NCI-H446 treated with DMSO at 0.1 percent for 48 hours (cell line): ENCODE measurements at places on chromosomes 7 and 10.

- no peak for DNase-seq
These were observed 24.8 kb downstream of the FAM53B start for GRCh38 chr10:124719213-124719851.

- DNase-seq = no peak
These were observed 86.7 kb downstream of the MICU1 start for GRCh38 chr10:72539137-72539536.

DNA sequence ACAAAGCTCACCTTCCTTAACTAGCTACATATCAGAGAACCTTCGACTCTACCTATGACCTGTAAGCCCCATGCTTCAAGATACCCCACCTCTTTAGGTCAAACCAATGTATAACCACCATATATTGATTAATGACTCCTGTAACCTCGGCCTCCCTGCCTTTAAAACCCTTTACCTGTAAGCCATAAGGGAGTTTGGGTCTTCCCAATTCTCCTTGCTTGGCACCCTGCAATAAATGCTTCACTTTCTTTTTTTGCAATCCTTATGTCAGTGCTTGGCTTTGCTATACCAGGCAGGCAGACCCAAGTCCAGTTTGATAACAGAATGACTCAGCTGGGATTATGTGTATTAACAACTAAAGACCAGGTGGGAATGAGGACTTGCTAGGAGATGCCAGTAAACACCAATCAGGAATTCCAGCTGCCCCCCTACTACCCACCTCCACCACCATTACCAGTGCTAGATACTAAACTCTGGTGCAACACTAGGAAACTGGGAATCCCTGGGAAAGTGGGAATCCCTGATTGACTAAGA is 22.0 kb upstream of the SLC35G1 start:
- no peak for DNase-seq

GRCh38 chr10:132813001-132813401 is 27.1 kb upstream of the NKX6-2 start:
- no peak for DNase-seq

DNA sequence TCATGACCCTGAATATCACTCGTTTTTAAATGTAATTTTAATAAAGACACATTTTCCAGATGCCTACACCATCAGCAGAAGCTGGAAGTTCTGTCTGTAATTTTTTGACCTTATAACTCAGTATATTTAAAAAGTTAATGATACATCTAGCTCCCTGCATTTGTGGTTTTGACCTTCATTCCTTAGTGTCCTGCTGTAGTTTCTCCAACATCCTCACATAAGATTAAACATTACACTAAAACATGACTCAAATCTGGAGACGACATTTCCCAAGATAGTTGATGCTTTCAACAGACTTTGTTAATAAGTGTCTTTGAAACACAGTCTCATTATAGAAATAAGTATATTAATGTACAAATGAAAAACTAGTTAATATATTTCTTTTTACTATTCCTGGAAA is 363.1 kb downstream of the POM121L12 start:
- no peak for DNase-seq

DNA sequence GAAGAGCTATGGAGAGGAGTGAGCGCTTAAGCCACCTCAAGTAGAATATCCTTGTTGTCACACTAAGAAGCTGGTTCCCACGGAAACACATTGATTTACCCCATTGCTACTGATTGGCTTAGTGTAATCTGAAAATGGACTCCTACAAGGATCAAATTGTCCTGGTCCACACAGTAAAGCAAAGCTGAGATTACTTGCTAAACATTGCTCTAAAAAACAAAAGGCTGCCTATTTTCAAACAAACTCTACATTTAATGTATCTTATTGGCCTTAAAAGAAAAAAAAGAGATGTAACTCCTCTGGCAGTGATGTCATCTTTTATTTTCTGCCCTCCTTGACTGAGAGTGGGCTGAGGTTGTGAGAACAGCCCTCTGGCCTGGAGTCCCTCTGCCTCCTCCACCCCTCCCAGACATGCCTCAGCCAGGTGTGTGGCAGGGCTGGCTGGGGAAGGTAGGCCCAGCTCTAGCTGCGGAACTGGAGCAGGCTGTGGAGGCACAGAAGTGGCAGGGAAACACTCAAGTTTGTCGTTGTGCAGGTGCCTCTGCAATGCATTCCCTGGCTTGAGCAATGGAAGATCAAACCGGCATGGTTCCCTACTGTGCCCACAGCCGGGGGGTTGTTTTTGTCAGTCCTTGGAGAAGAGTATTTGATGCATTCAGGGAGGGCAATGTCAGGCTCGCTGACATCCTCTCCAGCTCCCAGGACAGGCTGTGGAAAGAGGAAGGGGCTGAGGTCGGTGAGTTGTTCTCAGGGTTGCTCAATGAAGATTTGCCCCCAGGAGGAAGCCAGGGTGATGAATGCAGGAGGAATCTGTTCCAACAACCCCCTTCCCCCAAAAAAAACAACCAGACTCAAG is 9.1 kb downstream of the KLF6 start:
- DNase-seq = no peak

- no peak for DNase-seq
These were observed 102.4 kb upstream of the PLXNA4 start for GRCh38 chr7:132678656-132679055.

DNA sequence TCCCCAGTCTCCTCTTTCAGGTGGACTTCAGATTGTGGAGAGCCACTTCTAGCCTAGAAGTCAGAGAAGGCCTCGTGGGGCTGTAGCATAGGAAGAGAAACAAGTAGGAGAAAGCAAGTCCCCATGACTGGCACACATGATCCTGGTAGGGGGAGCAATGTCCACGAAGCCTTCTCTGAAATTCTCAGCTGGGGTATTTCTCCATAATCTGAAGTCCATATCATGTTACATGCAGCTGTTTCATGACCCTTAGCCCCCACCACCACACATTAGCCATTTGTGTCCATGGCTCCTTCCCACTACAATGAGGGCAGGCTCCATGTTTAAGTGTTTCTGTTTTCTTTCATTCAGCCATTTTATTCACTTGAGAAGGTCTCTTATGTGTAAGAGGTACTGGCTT is 43.2 kb downstream of the LAMB4 start:
- no peak for DNase-seq

DNA sequence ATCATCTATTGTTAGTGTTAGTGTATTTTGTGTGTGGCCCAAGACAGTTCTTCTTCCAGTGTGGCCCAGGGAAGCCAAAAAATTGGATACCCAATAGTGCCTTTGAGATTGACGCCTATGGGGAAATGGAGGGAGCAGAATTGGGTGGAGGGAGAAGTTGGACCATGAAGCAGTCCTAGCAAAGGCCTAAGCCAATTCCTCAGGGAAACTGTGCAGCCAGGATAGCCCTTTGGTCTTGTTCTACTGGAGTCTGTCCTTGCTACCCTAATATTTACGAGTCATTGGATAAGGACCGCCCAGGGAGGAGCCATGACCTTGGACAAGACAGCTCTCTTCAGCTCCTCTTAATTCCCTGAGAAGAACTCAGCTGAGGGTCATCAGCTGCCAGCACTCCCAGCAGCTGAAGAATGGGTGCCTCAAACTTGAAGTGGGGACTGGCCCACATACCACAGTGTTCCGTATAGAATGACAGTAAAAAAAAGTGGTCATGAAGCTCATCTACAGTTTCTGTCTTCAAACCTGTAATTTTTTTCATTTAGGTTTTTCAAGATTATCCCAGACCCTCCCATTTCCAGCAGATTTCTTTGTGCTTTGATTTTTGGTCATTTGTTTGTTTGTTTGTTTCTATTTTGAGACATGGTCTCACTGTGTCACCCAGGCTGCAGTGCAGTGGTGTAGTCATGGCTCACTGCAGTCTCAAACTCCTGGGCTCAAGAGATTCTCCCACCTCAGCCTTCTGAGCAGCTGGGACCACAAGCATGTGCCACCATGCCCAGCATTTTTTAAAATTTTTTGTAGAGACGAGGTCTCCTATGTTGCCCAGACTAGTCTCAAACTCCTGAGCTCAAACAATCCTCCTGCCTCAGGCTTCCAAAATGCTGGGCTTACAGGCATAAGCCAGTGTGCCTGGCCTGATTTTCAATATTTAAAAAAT is 81.2 kb downstream of the C1GALT1 start:
- DNase-seq = no peak
